Activated effector memory CD4-positive, alpha-beta T cell treated with Interleukin-2 at 50 U/mL for 16 hours (primary cell): ENCODE measurements at places on chromosomes 4 and X.

DNA sequence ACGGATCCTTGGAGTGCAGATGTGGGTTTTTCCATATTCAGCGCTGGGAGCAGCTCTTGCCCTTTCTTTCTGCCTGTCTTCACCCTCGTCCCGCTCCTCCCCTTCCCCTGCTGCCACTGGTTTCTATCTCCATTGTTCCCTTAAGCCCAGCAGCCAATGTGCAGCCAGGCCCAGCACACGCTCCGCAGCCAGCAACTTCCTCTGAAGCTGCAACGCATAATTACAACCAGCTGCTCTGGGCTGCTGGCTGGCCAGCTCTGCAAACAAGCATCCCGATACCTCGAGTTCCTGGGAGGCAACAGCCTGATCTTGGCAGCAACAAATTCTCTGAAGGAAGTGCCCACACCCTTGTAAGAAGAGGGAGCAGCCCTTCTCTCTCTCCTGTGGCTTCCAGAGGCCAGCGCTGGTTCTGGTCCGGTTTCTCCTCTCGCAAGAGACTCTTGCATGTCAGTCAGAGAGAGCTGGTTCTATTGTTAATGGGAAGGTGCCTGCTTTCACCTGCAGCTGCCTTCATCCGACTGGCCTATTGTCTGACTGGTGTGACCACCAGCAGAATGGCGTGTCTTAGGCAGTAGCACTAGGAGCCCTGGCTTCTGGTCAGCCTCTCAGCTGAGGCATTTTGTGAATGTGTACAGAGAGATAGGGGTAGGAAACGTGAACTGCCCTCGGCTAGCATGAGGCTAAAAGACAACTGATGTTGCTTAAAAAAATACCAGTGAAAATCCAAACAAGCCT, 83.8 kb upstream of the MAML3 start:
- DNase-seq = no peak

DNA sequence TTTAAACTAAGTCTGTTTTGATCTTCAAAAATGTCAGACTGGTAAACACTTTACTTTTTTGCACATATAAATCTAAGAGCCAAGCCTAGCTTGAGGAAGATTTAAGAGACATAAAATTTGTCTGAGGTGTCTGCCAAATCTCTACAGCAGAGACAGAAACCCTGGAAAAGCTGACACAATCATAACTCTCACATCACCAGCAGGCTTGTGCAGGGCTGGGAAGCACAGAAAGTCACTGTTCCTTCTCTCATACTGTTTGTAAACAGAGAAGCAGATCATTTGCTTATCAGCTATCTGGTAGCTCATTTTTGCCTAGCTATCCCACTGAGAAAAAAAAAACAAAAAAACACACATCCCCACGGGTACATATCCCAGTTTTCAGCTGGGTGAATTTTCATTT, 7.0 kb downstream of the ENOX2 start:
- DNase-seq = no peak

DNA sequence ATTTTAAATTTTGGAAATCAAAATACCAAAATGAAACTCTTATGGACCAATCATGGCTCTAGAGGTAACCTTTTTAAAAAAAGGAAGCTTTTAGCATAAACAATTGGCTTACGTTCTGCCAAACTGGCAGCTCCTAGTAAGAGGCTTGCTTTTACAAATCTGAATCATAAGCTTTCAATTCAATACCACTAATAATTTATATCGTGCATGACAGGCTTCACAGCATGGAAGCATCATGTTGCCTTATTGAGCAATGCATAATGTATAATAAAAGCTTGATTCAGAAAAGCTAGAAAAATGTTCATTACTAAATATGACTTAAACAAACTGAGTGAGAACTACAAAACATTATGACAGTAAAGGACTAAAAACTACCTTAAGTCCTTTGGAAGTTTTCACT, 280.9 kb downstream of the IQCM start:
- DNase-seq = no peak

GRCh38 chr4:5796976-5797375, 86.0 kb downstream of the EVC start:
- DNase-seq = no peak

- DNase-seq = no peak
These were observed 63.0 kb upstream of the ZXDB start for GRCh38 chrX:57528670-57529255.

DNA sequence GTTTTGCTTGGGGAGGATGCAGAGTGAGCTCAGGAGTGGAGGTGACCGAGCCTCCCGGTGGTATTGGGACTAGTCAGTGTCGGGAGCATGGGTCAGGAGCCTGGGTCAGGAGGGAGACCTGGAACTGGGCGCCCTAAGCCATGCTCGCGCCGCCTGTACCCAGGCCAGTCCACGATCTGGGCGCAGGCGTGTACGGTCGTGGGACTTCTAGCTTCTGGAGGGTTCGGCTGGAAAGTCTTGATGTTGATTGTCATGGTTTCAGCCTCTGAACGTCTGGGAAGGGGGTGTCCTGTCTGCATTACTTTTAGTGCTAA, 244 bp downstream of the EIF2S3 start:
- DNase-seq = no peak

DNA sequence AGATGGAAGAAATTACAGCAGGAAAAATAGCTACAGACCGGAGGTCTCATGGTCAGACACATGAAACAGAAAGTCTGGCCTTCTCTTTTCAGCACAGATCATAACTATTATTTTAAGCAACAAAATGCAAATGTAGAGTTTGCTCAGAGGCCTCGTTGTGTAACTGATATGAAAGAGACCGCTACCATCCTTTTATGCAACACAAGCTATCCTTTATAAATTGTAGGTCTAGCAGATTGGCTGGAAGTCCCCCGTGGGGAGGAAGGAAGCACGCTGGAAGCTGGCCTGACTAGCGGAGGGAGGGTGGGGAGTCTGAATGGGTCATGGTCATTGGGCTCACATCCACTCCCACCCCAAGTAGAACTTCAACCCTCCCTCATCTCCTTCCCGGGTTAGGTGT, 27.7 kb downstream of the DMP1 start:
- no peak for DNase-seq

DNA sequence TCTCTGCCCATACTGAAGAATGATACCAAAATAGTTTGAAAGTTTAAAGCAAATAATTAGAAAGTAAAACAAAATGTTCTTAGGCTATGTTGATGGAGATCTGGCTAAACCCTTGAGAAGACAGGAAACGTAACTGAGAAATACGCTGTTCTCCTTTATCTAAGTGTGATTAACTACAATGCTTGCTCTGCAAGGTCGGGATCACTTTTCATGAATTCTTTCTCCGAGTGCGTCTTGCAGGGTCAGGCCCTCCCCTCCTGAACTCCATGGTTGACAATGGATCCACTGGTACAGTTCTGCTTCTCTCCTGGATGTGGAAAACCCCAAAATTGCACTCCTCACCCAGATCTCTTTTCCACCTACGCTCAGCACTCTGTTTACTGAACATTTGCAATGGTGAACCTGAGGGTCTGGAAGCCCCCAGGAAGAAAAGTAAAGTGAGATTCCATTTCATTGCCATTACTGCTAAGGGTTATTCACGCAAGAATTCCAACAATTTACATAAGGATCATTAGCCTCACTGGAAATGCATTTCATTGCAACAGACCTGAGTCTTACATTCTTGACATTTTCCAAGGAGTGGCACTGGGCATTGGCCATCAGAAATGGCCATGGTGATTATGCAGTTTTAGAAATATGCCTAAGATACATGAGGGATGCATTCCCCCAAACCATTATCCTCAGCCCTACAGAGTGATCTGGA, 24.6 kb upstream of the WWC2 start:
- DNase-seq = no peak

GRCh38 chr4:90544532-90545045, 417.4 kb downstream of the CCSER1 start:
- DNase-seq = no peak

GRCh38 chr4:69860521-69861298, 765 bp upstream of the SULT1E1 start:
- no peak for DNase-seq

- DNase-seq = no peak
These were observed 98.0 kb upstream of the MAGEB16 start for GRCh38 chrX:35700121-35700520.

- DNase-seq = peak; percentile 53
These were observed 237.5 kb downstream of the BCOR start for GRCh38 chrX:39859991-39860861.

DNA sequence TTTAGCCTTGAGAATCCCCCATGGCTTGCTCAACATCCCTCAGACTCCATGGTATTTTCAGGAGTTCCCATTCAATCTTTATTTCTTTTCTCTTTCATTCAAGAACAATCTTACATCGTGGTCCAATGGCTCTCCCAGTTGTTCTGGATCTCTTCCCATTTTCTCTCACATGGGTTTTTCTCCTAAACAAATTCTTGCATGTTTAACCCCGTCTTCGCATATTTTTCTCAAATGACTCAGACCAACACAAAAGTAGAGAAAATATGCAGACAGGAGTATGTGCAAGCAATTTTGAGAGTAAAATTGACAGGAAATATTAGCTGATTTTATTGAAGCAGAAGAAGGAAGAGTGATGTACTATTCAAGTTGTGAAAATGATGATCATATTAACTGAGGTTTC, 396.4 kb upstream of the TRAM1L1 start:
- no peak for DNase-seq

GRCh38 chr4:113643505-113643904, 118.0 kb downstream of the CAMK2D start:
- no peak for DNase-seq

DNA sequence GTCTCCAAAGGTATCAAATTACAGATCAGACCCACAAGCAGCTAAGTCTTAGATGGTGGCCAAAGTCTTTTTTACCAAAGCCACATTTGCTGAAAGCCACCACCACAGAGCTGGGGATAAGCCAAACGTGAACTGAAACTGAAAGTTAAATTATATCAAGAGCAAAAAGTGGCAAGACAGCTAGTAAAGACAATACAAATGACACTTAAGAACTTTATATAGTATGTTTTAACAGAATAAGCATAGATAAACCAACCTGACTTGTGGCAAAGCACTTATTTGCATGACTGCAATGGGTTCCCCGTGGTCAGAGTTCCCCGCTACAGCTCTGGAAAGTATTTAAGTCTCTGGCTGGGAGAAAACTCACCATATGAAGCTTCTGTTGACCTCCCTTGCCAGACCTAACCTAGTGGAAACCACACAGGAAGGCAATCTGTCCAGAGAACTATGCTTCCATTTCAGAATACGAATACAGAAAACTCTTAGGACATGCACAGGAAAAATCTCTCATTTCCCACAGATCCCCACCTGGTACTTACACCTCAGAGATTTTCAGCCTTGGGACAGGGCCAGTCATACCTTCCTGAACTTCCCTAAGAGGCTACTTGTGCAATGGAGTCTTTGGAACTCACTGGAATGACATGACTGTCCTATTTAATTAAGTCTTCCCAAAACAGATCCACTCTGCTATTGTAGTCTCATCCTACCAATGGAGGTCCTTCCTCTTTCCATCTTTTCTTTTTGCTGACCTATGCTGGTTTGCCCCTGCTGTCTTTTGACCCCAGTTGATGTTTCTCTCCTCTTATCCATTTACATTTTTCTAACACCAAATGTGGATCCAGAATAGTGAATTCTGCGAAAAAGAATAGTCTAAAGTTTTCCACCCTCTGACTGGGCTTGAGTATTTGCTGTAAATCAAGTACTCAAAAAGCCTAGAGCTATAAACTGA, 225.1 kb downstream of the NR3C2 start:
- DNase-seq = no peak

- no peak for DNase-seq
These were observed 64.4 kb upstream of the AFAP1 start for GRCh38 chr4:8004066-8004465.

- DNase-seq = no peak
These were observed 65.6 kb downstream of the SYNPO2 start for GRCh38 chr4:118954246-118954645.

- DNase-seq = no peak
These were observed 22.2 kb downstream of the WFS1 start for GRCh38 chr4:6291784-6292297.

GRCh38 chr4:86653237-86653865, 59.2 kb downstream of the PTPN13 start:
- DNase-seq = no peak

GRCh38 chrX:698206-698605, 67.6 kb downstream of the SHOX start:
- no peak for DNase-seq

- no peak for DNase-seq
These were observed 3.4 kb downstream of the YTHDC1 start for GRCh38 chr4:68346461-68346860.
